ENCODE measurements at places on chromosomes 3 and 15.

DNA sequence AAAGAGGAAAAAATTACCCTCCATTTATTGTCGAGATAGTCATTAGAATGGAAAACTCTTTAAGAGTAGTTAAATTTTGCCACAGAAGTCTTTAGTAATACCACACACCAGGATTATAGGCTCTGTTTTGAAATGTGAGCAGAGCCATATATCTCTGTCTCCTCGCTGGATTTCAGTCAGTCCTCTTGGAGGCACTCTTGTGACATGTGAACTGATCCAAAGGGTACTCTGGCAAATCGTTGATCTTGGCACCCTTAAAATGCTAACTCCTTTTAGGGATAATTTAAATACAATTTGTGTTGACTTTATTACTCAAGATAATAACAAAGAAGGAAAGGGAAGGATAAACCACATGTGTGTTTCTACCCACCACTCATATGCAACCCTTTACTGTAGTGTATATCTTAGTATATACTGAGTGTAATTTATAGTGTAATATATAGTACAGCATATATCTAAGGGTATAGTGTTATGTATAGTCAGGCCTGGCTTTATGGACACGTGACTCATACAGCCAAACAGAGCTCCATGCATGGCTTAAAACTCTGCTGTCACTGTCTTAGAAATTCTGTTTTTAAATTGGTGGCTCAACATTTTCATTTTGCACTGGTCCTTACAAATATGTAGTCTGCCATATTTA, 12.3 kb upstream of the KPNA4 start:
- no peak for DNase-seq

GRCh38 chr3:30742796-30743619, 136.6 kb downstream of the TGFBR2 start:
- DNase-seq, result no peak

- no peak for DNase-seq
Measured at GRCh38 chr3:174125267-174125824, 727.8 kb downstream of the NLGN1 start.

- DNase-seq, result no peak
Measured at GRCh38 chr15:38877471-38877870, 312.9 kb upstream of the RASGRP1 start.

GRCh38 chr3:127002195-127003174, 19.6 kb downstream of the PLXNA1 start:
- peak; percentile 93 for DNase-seq

DNA sequence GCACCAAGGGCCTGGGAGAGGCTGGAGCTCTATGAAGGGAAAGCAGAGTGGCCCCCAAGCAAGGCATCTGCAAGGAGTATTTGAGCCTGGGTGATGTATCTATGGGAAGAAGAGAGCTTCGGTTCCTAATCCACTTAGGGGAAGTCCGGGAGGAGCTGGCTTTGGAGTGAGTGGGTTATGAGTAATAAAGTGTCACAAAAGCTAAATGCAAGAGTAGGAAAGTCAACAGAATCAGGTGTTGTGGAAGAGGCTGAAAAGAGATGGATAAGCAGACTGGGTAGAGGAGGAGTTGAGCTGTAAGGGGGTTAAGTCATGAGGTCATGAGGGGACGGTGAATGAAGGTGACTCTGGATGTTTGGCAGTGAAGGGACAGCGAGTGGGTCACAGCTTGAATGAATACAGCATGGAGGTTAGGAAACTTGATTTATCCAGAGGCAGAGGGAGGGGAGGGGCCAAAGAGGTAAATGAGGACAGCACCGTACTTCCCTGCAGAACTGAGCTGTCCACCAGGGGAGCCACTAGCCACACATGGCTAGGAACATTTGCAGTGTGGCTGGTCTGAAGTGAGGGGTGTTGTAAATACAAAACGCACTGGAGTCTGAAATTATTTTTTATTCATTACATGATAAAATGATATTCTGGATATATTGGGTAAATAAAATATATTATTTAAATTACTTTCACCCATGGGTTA, 83.3 kb downstream of the ADCY5 start:
- no peak for DNase-seq

- DNase-seq, result no peak
Measured at GRCh38 chr3:28502397-28502937, 153.8 kb upstream of the AZI2 start.

GRCh38 chr3:171142985-171143384, 116.5 kb upstream of the SLC2A2 start:
- DNase-seq, result peak; percentile 64

GRCh38 chr15:62938825-62939224, 103.7 kb upstream of the TPM1 start:
- DNase-seq, result no peak

GRCh38 chr15:86425746-86426145, 346.1 kb downstream of the AGBL1 start:
- no peak for DNase-seq

DNA sequence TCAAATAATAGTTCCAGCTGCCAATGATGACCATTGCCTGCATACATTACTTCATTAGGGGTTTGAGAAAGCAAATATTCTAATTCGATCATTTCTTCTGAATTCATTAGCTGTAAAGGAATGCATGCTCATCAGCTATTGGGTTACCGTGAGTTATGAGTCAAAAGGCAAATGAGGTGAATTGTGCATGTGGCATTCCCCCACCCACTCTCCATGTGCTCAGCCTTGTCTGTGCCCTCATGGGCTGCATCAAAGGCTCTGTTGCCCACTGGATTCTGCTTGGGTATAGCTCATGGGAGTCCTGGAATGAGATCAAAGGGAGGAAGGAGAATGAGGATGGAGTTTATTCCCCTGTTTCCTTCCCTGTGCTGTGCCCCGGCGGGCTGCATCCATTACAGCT, 99.3 kb upstream of the CHRNA7 start:
- no peak for DNase-seq

DNA sequence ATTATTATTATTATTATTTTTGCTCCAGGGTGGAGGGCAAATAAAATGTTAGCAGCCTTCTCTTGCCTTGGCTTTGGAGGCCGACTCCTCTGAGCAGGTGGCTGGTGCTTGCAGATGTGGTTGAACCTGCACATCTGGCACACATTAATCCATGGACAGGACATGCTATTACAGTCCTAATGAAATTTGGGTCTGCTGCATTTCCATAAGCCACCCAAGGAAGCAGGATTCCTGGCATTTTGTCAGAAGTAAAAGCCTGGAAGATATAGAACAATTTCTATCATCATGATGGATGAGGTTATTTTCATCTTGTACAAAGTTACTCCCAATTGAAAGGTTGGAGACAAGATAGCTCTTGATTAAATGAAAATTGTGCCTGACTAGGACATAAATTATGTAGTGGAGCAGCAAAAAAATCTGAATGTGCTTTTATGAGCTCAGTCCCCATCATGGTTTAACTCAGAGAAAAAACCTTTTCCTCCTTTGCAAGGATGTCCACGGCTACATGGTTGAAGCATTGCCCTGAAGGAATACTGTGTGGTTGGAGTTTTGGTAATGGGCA, 130.9 kb upstream of the RGMA start:
- no peak for DNase-seq

GRCh38 chr15:58453931-58454793, 22.4 kb downstream of the LIPC start:
- DNase-seq, result no peak

DNA sequence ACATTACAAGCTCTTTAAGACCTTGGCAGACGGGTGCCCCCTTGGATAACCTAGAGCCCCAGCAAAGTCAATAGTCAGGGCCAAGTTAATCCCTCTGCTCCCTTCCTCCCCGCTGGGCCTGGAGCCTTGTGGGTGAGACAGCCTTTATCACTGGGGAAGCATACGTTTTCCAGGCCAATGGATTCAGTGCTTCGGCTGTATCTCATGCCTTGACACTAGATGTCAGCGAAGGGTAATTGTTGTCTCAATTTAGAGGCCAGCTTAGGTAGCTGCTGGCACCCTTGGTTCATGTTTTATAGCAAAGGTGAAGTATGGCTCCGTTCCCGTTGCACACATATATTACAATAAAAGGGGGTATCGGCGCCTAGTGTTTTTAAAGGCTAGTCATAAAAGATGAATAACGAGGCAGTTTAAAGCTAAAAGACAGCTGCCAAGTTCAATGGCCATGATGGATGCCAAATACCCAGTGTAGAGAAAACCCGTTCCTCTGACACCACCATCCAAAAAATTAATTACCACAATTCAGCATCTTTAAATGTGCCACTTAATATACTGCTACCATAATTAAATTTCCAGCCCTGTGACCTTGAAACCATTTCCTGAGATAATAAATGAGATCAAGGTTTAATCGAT, 52.3 kb upstream of the BNIP2 start:
- no peak for DNase-seq

All from left hindlimb (tissue), 1 donor.